ENCODE measurements at places on chromosomes 2 and 18.

GRCh38 chr2:8239531-8240088 is 442.2 kb upstream of the ID2 start:
- DNase-seq: peak; percentile 31

- no peak for DNase-seq
Observed at GRCh38 chr2:241136191-241136590, 13.1 kb downstream of the PASK start.

DNA sequence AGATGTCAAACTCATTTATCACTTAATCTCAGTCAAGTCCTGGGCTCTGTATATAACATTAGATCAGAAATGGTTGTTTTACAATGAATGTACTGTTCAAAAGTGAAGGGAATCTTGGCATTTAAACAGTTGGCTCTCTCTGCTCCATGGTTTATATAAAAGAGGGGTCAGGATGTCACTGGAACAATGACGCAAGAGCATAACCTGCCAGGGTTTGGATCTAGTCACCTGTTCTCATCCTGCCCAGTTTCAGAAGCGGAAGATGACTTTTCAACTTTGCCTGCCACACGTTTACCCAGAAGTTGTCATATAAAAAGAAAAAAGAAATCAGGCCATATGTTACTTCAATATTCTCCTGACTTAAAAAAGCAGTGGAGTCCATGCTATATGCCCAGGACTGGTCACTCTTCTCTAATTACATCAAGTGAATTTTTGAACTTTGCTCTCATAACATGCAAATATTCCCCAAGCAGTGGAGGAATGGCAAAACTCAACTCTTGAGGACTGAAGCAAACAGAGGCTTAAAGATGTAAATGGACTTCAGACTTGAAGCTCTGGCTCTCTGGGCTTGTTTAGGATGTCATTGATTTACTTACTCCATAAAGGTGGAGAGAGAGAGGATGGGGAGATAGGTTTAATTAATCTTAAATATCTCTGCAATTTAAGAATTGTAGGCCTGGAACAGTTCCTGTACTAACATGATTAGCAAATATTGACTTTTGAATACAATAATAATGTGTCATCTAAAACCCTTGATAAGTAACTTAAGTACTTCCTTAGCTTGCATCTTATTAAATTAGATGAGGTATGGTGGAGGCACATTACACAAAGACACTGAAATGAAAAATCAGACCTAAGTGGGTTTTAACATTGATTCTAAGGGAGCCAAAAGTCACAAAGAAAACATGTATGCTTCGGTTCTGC is 58.3 kb downstream of the ETAA1 start:
- DNase-seq: no peak

- DNase-seq: no peak
Observed at GRCh38 chr2:24626131-24626530, 135.1 kb downstream of the NCOA1 start.

GRCh38 chr18:2908946-2909335 is 62.1 kb downstream of the EMILIN2 start:
- peak; percentile 20 for DNase-seq

- DNase-seq: no peak
Observed at GRCh38 chr2:122412360-122412759, 656.9 kb downstream of the TSN start.

DNA sequence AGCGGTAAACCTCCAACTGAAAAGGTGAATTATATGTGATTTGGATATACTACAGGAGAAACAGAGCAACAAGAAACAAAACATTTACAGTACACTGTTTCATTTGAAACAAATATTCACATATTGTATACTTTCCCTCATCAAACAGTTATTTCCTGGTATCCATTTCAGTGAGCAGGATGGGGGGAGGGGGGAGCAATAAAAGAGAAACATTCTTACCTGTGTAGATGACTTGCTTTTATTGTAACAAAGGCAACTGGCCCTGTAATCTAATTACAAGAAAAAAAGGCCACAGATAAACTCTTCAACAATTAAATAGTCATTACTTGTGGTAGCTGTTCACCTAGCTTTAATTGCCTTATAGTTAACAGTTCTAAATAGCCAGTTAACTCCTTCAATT is 3.9 kb upstream of the PPP1CB start:
- no peak for DNase-seq

- DNase-seq: peak; percentile 73
Observed at GRCh38 chr18:76491473-76491775, 3.6 kb downstream of the ZNF516 start.

DNA sequence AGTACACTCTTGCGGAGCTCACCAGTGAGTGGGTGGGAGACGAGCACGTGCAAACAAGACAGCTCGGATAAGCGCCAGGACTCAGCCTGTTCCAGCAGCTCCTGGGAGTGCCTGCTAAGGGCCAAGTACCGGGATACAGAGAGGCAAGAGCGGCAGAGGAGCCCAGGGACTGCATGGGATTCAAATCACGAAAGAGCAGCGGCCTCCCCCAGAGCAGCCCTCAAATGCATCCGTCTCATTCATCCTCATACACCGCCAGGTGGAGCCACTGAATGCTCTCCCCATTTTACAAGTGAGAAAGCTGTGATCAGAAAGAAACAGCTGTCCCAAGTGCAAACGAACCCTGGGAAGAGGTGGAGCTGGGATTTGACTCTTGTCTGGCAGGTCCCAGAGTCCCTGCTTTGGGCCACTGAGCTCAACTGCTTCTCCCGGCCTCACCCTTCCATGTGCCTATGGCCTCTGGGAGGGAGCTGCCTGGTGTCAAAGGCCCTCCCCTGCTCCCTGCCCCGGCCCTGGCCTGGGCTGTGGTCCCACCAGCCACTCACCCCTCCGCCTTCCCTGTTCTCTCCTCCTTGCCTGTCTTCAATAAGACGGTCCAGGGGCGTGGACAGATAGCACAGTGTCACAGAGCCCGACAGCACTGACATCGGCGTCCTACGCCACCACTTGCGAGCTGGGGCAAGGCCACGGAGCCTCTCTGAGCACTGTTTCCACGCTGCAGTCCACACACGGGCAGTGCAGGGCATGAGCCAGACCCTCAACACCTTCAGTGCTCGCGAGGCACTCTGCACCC is 72.8 kb upstream of the TAF1B start:
- DNase-seq: peak; percentile 68

GRCh38 chr2:218419630-218420216 is 800 bp downstream of the VIL1 start:
- no peak for DNase-seq

DNA sequence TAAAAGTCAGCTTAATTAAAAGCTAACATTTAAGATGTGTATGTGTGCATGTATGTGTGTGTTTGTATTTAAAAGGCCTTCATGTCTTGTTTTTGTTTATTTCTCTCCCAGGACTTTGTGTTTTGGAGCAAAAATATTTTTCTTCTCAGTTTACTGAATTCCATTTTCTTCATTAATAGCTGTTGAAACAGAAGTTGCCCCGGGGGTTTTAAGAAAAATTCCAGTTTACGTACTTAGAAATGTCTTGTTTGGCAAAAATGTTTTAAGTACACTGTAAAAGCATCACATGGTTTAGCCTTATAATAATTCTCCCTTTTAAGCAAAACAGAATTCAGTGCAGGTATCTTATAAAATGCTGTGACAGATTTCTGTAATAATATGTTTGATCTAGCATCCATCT is 1233.0 kb upstream of the NRXN1 start:
- no peak for DNase-seq

DNA sequence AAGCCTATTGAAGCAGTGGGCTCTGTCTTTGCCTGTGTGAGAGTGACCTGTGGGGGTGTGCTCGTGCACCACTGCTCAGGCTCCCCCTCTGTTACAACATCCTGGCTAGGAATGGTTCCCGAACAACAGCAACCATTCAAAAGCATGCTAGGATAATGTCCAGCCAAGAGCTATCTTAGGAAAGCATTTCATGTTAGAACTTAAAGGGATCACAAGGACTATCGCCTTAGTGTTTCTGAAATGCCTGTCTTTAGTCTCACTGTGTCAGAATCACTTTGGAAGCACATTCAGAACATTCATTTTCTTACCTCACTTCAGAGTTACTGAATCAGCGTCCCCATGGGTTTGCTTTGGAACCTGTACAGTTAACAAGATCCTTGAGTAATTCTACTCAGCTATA is 134.9 kb upstream of the DSEL start:
- DNase-seq: no peak

DNA sequence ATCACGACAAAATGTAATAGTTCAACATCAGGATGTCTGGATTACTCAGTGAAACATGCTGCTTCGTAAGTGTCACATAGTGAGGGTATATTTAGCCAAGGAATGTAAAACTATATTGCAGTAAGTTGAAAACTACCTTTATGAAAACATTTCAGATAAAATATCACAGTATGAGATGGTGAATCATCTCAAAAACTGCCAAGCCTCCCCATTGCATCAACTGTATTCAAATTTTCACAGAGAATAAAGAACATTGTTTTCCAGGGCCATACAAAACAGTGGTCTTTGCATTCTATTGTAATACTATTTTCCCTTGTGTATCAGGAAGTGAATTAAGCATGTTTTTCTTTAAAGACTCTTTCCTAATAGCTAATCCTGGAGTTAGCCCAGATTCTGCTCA is 47.6 kb upstream of the MSTN start:
- no peak for DNase-seq

DNA sequence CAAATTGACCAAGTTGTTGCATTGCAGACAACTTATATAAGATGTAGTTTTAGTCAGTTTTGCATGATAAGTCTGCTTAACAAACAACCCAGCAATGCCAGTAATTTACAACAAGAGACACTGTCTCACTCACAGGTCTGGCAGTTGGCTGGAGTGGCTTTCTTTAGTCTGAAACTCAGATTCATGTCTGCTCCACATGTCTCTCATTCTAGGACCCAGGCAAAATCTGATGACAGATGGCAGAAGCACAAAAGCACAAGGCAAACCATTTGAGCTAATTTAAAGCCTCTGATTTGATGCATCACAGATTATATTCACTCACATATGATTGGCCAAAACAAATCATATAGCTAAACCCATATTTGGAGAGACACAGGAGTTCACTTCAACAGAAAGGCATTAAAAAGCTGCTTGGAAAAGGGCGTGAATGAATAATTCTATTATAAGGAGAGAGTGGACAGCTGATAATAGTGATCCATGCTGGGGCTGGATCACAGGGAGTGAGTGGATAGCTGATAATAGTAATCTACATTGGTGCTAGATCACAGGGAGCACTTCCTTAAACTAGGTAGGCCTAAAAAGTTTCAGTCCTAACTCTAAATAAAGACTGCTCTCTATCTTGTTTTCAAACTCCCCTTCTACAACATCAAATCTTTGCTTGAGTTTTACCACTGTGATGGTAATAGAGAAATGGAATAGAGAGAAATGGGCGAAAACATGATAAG is 593.2 kb upstream of the ZNF804A start:
- DNase-seq: no peak
